Heart left ventricle (tissue), 16 donors: ENCODE measurements at places on chromosomes 2 and 18. TPM values are rescaled to one million over a fixed set of nuclear protein-coding genes. Genes with fewer than 3 reads are reported as not detected.

DNA sequence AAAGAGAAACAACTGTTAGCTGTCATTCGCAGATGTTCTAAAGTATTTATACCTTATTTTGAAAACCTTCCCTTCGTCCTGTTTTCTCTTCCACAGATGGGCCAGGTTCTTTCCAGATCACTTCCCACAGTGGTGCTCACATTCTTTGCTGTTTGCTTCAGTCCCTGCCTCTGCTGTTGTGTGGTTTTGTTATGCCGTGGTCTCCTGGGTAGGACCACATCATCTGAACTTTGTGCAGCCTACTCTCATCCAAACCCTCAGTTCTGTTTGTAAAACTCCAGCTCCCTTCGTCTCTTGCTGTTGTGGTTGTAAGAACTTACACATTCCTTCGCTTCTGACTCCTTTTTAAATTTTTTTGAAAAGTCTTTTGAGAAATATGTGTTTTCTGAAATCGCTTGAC is 38.1 kb downstream of the ZNF236 start:
- no peak for DNase-seq
- H3K27me3 ChIP-seq, result no peaks in the 10 kb centered on the region
- H3K4me3 ChIP-seq, result no peak overlapping the region
- H3K36me3 ChIP-seq, result no peaks in the 10 kb centered on the region
- H3K4me1 ChIP-seq, result no peaks in the 10 kb centered on the region

DNA sequence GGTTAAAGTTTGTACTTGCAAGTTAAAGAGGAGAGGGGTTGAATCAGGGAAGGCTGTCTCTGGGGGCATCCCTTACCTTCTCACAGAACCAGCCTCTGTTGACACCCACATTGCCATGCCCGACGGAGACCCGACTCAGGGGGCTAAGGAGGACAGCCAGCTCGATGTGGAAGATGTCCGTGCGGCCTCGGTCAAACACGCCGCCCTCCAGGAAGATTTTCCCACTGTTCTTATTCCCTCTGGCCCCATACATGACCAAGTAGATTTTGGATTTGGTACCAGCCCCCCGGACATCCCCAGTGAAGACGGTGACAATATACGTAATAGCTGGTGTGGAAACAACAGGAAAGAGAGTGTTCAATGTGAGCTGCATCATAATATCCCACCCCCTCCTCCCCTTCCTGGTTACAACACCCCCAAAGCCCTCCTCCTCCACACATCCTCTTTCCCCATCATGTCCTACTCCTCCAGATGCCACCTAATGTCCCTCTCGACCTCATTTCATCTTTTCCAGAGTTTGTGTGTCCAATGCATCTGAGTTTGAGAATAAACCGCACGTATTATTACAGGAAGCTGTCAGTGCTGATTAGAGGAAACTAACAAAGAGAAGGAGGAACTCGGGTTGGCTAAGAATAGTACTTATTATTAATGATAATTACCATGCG is 55.7 kb downstream of the LOXHD1 start:
- no peaks in the 10 kb centered on the region for H3K36me3 ChIP-seq
- H3K27ac ChIP-seq, result peak overlapping the region; percentile 42
- DNase-seq, result no peak
- H3K27me3 ChIP-seq, result no peaks in the 10 kb centered on the region

GRCh38 chr2:63555931-63556330 is 32.3 kb downstream of the WDPCP start:
- H3K4me1 ChIP-seq, result no peaks in the 10 kb centered on the region
- H3K4me3 ChIP-seq, result no peak overlapping the region
- H3K27me3 ChIP-seq, result no peaks in the 10 kb centered on the region
- no peak for DNase-seq

- H3K4me3 ChIP-seq, result no peak overlapping the region
- DNase-seq, result no peak
- H3K4me1 ChIP-seq, result peaks cover 8% of the 10 kb centered on the region
- H3K27me3 ChIP-seq, result no peaks in the 10 kb centered on the region
These were observed 19.8 kb downstream of the SLC4A1AP start for GRCh38 chr2:27683390-27684071.

- no peak for DNase-seq
- H3K4me3 ChIP-seq, result no peak overlapping the region
- H3K27ac ChIP-seq, result no peak overlapping the region
- H3K27me3 ChIP-seq, result no peaks in the 10 kb centered on the region
These were observed 234.6 kb downstream of the EIPR1 start for GRCh38 chr2:3142961-3143571.

DNA sequence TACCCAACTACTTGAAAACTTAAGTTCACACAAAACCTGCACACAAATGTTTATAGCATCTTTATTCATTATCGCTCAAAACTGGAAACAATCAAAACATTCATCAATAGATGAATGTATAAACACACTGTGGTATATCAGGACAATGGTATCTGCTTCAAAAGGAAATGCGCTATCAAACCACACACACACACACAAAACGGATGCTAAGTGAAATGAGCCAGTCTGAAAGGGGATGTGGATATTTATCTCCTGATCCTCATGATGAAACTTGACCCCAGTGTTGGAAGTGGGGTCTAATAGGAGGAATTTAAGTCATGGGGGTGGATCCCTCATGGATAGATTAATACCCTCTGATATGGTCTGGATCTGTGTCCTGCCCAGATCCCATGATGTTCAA is 22.0 kb downstream of the PDCL3 start:
- H3K4me1 ChIP-seq, result no peaks in the 10 kb centered on the region
- no peak for DNase-seq
- H3K36me3 ChIP-seq, result no peaks in the 10 kb centered on the region
- H3K4me3 ChIP-seq, result no peak overlapping the region
- H3K27me3 ChIP-seq, result no peaks in the 10 kb centered on the region
- H3K27ac ChIP-seq, result no peak overlapping the region

DNA sequence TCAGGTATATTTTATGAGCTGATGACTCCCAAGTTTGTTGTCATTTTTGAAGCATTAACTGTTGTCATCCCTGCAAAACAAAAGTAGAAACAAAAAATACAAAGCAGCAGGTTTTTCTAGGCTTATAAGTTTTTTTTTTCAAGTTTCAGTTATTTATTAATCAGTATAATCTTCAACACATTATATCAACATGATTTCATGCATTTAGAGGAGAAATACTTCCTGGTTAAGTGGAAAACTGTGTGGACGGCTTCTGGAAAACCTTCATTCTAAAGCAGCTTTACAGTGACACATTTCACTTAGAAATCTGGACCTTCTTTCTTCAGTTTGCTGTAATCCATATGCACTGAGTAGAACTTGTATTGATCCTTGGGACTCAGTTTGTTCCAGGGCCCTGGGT is 34.6 kb upstream of the CD28 start:
- peaks cover 13% of the 10 kb centered on the region for H3K4me1 ChIP-seq
- H3K27me3 ChIP-seq, result no peaks in the 10 kb centered on the region
- no peak overlapping the region for H3K4me3 ChIP-seq
- no peak overlapping the region for H3K27ac ChIP-seq
- DNase-seq, result no peak

DNA sequence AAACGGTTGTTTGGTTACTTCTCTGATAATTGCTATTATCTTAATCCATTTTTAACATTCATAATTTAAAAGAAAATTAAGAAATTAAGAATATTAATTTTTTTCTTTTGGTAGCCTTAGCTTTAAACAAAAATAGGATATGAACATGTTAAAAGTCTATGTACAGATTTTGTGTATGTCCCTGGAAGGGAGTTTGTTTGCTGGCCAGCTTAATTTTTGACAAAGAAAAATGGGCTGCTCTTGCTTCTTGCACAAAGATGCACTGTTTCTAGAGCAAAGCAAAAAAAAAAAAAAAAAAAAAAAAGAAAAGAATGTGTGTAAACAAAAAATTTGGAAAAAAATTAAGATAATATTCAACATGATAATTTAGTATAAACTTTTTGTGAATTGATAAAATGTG is 1.3 kb downstream of the RFTN2 start:
- no peaks in the 10 kb centered on the region for H3K27me3 ChIP-seq
- no peaks in the 10 kb centered on the region for H3K4me1 ChIP-seq
- H3K36me3 ChIP-seq, result no peaks in the 10 kb centered on the region
- peak overlapping the region; percentile 73 for H3K27ac ChIP-seq

DNA sequence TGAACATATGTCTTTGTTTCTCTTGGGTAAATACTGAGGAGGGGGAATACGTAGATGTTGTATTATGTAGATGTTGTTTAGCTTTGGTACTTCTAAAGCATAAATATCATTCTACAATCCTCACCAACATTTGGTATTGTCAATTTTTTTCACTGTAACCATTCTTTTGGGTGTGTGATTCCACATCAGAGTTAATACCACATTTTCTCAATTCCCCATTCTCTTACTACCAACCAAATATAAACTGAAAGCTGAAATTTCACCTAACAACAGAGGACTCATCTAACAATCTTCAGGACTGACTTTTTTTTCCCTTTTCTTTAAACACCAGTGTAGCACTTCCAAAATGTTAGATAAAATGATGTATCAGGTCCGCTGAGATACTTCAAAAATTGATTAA is 120.7 kb upstream of the RIOK3 start:
- no peak overlapping the region for H3K4me3 ChIP-seq
- H3K27me3 ChIP-seq, result no peaks in the 10 kb centered on the region
- no peaks in the 10 kb centered on the region for H3K4me1 ChIP-seq

DNA sequence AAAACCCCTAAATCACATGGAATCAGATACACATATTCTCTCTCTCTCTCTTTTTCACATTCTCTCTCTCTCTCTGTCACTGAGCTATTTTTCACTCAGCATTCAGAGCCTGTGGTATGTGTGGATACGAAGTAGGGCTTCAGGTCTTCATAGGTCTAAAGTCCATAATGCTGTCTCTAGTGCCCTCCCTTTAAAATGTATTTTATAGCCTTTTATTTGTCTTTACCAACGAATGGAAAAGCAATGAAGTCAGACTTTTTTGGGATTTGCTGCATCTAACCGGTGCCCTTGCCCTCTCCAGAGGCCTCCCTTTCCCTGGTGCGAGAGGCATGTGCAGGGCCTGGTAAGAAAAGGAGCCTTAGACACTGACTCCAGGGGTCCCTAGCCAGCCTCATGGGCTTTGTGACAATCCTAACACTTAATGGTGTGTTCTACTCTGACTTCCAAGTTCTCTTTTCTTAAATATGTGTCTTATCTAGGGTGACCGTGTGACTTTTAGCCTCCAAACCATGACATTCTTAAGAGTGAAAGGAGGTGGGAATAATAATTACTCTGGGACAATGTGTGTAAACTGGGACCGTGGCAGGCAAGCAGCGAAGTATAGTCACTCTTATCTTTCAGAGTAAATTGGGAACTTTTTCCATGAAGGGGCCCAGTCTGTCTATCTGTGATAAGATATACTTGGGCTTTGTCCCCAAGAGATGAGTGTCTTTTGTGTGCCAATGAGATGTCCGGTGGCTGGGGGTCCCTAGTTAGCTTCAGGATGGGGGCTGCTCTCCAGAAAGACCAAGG is 101.1 kb downstream of the B3GNT2 start:
- H3K27ac ChIP-seq, result no peak overlapping the region
- H3K4me3 ChIP-seq, result no peak overlapping the region
- no peaks in the 10 kb centered on the region for H3K27me3 ChIP-seq
- peaks cover 23% of the 10 kb centered on the region for H3K4me1 ChIP-seq
- no peak for DNase-seq

GRCh38 chr2:135047300-135047699 is at the start of gene MAP3K19:
MAP3K19 (minus strand) TSS chr2:135047447; CDS start chr2:135024647, 22,800 bp downstream.
- no peak within 1 kb of the TSS for H3K4me3 ChIP-seq
- H3K27ac ChIP-seq, result no peak within 1 kb of the TSS
- no peaks in the 10 kb centered on the region for H3K27me3 ChIP-seq
- no peaks in the 10 kb centered on the region for H3K4me1 ChIP-seq

- H3K27me3 ChIP-seq, result no peaks in the 10 kb centered on the region
- H3K4me1 ChIP-seq, result peaks cover 30% of the 10 kb centered on the region
- no peaks in the 10 kb centered on the region for H3K36me3 ChIP-seq
- no peak overlapping the region for H3K27ac ChIP-seq
- DNase-seq, result no peak
These were observed 12.6 kb downstream of the EIF2AK3 start for GRCh38 chr2:88614497-88615157.

DNA sequence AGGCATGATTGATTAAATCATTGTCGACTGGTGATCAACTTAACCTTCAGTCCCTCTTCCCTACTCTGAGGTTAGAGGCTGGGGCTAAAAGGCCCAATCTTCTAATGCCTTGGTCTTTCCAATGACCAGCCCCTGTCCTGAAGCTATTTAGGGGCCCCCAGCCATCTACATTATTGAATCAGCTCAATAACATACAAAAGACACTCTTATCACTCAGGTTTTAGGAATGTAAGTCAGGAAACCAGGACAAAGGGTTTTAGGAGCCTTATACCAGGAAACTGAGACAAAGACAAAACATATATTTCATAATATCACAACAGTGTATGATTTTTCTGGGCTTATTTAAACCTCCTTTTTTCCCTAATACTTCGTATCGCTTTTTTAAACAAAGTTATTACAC is 198.6 kb downstream of the RNF152 start:
- no peak for DNase-seq
- H3K4me3 ChIP-seq, result no peak overlapping the region
- H3K4me1 ChIP-seq, result no peaks in the 10 kb centered on the region
- no peaks in the 10 kb centered on the region for H3K36me3 ChIP-seq
- no peaks in the 10 kb centered on the region for H3K27me3 ChIP-seq

DNA sequence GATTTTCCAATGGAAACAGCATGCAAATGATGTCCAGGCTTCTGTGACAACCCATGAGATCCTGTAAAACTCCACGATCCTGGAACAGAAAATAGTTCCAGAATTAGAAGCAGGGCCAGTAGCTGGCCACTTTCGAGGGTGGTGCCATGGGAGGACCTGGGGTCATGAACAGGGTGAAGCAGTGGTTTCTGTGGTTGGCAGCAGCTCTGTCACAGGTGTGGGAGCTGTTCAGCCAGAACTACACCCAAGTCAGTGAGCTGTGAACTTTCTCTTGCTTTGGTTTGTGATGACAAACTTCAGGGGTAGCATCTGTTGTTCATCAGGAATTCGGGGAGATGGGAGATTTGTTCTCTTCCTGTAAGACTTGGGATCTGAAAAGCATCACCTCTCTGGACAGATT is 314.4 kb upstream of the NT5C1B start:
- H3K36me3 ChIP-seq, result no peaks in the 10 kb centered on the region
- H3K27ac ChIP-seq, result no peak overlapping the region
- H3K4me3 ChIP-seq, result no peak overlapping the region
- no peaks in the 10 kb centered on the region for H3K27me3 ChIP-seq
- no peak for DNase-seq

- H3K27ac ChIP-seq, result no peak overlapping the region
- no peaks in the 10 kb centered on the region for H3K36me3 ChIP-seq
- no peak overlapping the region for H3K4me3 ChIP-seq
- no peaks in the 10 kb centered on the region for H3K4me1 ChIP-seq
These were observed 120.0 kb upstream of the FAM98A start for GRCh38 chr2:33719067-33719466.

- H3K27me3 ChIP-seq, result no peaks in the 10 kb centered on the region
- H3K4me1 ChIP-seq, result peaks cover 67% of the 10 kb centered on the region
- peaks cover 39% of the 10 kb centered on the region for H3K36me3 ChIP-seq
- no peak overlapping the region for H3K4me3 ChIP-seq
- H3K27ac ChIP-seq, result peak overlapping the region; percentile 68
These were observed 153.4 kb downstream of the TNS1 start for GRCh38 chr2:217849154-217849975.

SLC5A6 gene
- 13.8 TPM for total RNA-seq

AGPS gene
- total RNA-seq, result 34.1 TPM

PFN4 gene
- 0.76 TPM for total RNA-seq

CHRND gene
- total RNA-seq, result not detected

MLPH gene
- 28.3 TPM for total RNA-seq

ACTG2 gene
- total RNA-seq, result 1.3 TPM

ZBTB7C gene
- 6.7 TPM for total RNA-seq
